ENCODE measurements at places on chromosomes 12 and 14.

DNA sequence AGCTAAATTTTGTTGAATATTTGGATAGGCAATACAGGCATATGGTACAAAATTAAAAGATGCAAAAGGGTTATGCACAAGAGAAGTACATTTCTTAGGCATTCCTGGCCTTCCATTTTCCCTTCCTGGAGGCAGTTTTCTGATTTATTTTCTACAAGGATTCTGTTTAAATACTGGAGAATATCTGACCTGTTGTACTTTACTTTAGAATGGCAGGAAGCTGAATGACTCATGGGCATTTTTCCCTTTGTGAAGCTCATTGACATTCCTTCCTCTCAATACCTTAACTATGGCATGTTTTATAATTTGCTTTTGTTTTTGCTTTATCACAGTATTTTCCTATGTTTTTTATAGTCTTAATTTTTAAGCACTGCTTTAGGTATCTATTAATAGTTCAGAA lies 62.7 kb downstream of the RCOR1 start:
- no peak for DNase-seq

DNA sequence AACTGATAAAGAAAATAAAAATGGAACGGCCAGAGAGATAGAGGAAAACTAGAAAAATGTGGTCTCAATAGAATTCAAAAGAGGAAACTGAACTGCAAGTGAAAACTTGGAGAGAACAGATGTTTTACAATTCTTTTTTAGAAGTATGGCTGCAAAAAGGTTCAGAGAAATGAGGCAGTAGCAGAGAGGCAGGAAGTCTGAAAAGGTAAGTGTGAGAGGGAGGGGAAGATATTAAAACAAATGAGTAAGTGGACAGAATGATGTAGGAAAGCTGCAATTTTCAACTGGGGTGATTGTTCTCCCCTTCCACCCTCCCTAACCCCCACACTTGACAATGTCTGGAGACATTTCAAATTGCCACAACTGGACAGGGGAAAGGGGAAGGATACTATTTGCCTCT lies 12.9 kb downstream of the BTBD7 start:
- DNase-seq, result no peak

- DNase-seq, result no peak
Observed at GRCh38 chr12:125100551-125101434, 35.6 kb downstream of the AACS start.

GRCh38 chr14:88323086-88323522 lies at the start of gene KCNK10:
Gene KCNK10 (minus strand): TSS chr14:88323269. CDS start chr14:88322798, 471 bp downstream.
- DNase-seq, result no peak

DNA sequence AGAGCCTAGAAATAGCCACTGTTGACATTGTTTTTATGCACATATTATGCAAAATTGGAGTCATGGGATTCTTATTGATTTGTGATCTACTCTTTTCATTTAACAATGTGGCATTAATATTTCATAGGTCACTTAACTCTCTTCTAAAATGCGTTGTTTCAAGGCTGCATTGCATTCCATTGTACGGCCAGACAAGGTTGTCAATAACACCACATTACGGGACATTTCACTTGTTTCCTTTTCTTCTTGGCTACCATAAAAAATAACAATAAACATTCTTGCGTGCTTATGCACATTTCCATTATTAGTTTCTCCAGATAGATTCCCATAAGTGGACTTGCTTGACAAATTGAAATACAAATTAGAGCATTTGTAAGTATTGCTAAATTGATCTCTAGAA lies 120.8 kb upstream of the TMCC3 start:
- DNase-seq, result no peak
